Prostate gland (tissue), 2 donors: ENCODE measurements at places on chromosomes 5 and 9. TPM values are rescaled to one million over a fixed set of nuclear protein-coding genes. Genes with fewer than 3 reads are reported as not detected.

DNA sequence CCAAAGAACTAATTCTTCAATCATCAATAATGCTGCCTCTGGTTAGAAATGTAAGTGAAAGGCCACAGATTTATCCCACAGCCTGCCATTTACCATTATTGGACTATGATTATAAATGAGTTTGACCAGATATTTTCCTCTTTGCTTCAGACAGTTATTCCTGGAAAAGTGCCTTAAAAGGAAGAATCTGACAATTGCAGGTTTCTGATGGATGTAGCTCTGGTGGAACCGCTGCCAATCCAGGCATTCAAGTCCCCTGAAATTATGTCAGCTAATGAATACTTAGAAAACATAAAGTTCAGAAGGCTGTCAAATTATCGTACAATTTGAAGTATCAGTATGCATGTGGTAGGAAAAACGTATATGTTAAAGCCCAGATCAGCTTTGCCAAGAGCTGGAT is 78.2 kb upstream of the NR4A3 start:
- no peaks in the 10 kb centered on the region for H3K4me1 ChIP-seq
- H3K4me3 ChIP-seq, result no peak overlapping the region
- no peaks in the 10 kb centered on the region for H3K27me3 ChIP-seq
- no peak for DNase-seq
- no peaks in the 10 kb centered on the region for H3K36me3 ChIP-seq

GRCh38 chr5:78824831-78825281 is 160.3 kb downstream of the ARSB start:
- no peaks in the 10 kb centered on the region for H3K27me3 ChIP-seq
- H3K4me3 ChIP-seq, result no peak overlapping the region
- no peaks in the 10 kb centered on the region for H3K36me3 ChIP-seq
- no peaks in the 10 kb centered on the region for H3K4me1 ChIP-seq
- DNase-seq, result no peak

DNA sequence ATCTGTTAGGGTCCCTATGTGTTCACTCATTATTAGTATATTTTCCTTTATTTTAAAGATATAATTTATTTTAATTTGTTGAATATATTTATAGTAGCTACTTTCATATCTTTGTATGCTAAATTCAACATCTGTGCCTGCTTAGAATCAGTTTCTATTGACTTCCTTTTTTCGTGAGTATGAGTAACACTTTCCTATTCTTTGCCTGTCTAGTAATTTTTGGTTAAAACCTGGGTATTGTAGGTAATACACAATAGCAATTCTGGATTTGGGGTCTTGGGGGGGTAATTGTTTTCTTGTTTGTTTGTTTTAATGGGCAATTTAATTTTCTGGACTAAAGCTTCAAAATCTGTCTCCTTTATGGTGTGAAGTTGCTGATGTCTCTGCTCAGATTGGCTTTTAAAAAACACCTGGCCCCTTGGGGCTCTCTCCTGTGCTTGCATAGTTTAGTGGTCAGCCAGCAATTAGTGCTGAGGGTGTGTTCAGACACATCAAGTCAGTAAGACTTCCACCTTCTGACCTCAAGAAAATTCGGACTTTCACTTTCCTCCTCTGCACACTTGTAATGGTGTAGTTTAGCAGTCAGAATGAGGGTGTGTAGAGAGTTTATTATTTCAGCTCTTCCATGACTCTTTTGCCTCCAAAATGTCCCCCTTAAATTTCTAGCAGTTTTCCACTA is 124.4 kb upstream of the MAP1B start:
- no peaks in the 10 kb centered on the region for H3K4me1 ChIP-seq
- H3K27ac ChIP-seq, result no peak overlapping the region
- H3K36me3 ChIP-seq, result no peaks in the 10 kb centered on the region
- H3K4me3 ChIP-seq, result no peak overlapping the region

- no peaks in the 10 kb centered on the region for H3K27me3 ChIP-seq
- no peaks in the 10 kb centered on the region for H3K4me1 ChIP-seq
- DNase-seq, result no peak
- H3K36me3 ChIP-seq, result no peaks in the 10 kb centered on the region
These were observed 52.6 kb downstream of the ESM1 start for GRCh38 chr5:54932789-54933188.

DNA sequence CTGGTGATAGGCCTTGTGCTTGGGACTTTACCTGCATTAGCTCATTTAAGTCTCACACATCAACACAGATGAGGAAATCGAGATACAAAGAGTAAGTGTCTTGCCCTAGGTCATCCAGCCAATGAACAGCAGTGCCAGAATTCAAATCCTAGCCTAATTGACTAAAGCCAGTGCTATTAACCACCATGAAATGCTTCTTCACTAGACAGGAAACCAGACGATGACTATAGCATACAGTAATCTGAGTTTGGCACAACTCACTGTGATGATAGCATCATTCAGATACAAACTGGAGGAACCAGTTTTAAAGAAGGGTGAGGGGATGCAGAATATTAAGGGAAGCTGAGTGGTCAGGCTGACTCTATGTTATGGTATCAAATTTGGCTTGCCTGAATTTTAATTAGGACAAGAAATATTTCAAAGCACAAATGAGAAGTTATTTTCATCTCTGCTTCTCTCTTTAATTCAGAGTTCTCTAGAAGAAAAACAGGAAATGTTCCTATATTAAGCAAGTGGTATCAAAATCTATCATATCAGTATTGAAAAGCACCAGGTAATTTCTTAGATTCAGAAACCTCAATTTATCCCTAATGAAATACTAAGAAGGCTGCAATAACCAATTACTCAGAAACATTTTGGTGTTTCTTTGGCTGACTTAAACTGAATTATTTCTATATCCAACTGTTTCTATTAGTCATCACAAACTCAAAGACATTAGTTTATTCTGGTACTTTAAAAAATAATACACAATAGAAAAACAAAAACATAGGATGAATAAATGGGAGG is 147.0 kb upstream of the RASA1 start:
- H3K4me3 ChIP-seq, result no peak overlapping the region
- no peak for DNase-seq
- no peaks in the 10 kb centered on the region for H3K4me1 ChIP-seq
- no peaks in the 10 kb centered on the region for H3K27me3 ChIP-seq

DNA sequence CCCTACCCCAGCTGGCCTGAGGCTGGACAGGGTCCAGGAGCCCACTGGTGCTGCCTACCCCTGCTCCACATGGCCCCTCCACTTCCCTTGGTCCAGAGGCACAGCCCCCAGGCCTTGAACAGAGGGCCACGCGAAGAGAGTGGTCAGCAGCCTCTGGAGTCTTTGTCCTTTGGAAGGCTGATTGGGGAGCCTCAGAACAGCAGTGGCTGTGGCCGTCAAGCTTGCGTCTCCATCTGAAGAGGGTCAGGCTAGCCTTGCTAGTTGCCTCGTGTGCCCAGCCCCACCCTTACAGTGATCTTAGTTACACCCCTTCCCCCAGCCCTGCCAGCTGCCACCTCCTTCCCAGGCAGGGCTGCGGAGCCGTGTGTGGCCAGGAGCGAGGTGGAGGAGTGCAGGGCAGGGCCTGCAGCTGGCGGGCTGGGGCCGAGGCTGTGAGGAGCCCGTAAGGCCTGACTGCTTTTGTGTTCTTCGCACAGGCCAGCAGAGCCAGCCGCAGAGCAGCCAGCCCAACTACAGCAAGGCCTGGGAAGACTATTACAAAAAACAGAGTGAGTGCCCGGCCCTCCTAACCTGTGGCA is 30.1 kb upstream of the PRDM12 start:
- no peak for DNase-seq
- no peak overlapping the region for H3K4me3 ChIP-seq
- H3K27ac ChIP-seq, result no peak overlapping the region
- H3K4me1 ChIP-seq, result no peaks in the 10 kb centered on the region
- H3K36me3 ChIP-seq, result peaks cover 15% of the 10 kb centered on the region

- peaks cover 5% of the 10 kb centered on the region for H3K4me1 ChIP-seq
- no peak for DNase-seq
- H3K27me3 ChIP-seq, result no peaks in the 10 kb centered on the region
- H3K36me3 ChIP-seq, result no peaks in the 10 kb centered on the region
- no peak overlapping the region for H3K4me3 ChIP-seq
These were observed 3.2 kb downstream of the RNF208 start for GRCh38 chr9:137218754-137219271.

GRCh38 chr5:127840198-127840524 is 137.0 kb downstream of the CCDC192 start:
- no peak overlapping the region for H3K27ac ChIP-seq
- no peak for DNase-seq
- H3K27me3 ChIP-seq, result no peaks in the 10 kb centered on the region
- H3K4me1 ChIP-seq, result no peaks in the 10 kb centered on the region
- H3K36me3 ChIP-seq, result no peaks in the 10 kb centered on the region
- no peak overlapping the region for H3K4me3 ChIP-seq

DNA sequence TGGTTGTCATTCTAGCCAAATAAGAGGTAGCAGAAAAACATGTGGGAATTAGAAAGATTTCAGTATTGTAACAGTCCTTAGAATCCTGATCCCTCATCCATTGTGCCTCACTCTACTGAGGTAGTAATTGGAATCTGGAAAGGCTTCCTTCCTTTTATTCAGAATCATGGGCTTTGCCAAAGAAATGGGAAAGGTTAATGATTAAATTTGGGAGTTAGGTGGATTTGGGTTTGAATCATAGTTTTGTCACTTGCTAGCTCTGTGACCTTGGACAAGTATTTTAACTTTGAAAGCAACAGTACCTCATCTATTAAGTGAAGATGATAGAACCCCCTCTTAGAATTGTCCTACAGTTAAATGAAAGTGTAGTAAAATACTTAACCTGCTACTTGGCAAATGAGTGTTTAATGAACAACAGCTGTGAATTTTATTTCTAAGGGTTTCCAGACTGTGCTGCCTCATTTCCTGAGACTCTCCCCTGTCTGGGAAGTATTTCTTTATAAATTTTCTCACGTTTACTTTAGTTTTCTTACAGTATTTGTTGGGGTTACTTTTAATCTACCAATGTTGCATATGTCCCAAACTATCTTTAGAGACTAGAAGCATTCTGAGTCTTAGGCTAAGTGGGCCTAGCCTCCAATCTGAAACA is 11.7 kb downstream of the SPDL1 start:
- H3K27me3 ChIP-seq, result no peaks in the 10 kb centered on the region
- H3K36me3 ChIP-seq, result no peaks in the 10 kb centered on the region
- no peak overlapping the region for H3K4me3 ChIP-seq
- no peaks in the 10 kb centered on the region for H3K4me1 ChIP-seq
- DNase-seq, result no peak
- H3K27ac ChIP-seq, result no peak overlapping the region

DNA sequence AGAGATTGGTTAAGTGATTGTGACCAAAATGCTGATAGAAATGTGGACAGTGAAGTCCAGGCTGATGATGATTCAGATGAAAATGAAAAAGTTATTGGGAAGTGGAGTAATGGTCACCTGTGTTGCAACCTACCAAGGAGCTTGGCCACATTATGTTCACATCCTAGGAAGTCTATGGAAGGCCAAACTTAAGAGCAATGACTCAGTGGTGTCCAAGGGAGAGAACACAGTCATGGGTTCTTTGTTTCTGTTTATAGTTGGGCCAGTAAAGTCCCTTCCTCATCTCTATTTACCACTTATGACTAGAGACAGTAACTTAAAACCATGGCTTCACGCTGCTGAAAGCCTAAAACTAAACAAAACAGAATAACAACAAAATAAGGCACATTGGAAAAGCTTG is 555.3 kb upstream of the DAB2 start:
- H3K4me1 ChIP-seq, result no peaks in the 10 kb centered on the region
- no peaks in the 10 kb centered on the region for H3K27me3 ChIP-seq
- no peak for DNase-seq
- H3K4me3 ChIP-seq, result no peak overlapping the region

DNA sequence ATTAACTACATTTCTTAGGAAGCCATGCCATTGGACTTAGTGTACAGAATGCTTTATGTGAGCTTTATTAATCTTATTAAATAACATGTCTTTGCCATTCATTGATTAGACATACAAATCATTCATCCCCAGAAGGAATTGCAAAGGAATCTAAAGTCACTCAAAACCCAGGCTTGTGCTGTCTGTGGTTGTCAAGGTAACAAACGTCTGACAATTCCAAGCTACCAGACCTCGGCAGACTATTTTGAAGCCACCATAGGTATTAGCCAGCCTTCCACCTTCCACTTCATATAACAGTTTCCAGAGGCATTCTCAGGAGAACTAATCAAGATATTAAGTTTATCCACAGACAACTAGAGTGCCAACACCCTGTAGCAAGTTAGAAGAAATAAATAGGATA is 135.2 kb upstream of the TUSC1 start:
- H3K27me3 ChIP-seq, result no peaks in the 10 kb centered on the region
- DNase-seq, result no peak
- H3K36me3 ChIP-seq, result no peaks in the 10 kb centered on the region
- H3K4me1 ChIP-seq, result no peaks in the 10 kb centered on the region

DNA sequence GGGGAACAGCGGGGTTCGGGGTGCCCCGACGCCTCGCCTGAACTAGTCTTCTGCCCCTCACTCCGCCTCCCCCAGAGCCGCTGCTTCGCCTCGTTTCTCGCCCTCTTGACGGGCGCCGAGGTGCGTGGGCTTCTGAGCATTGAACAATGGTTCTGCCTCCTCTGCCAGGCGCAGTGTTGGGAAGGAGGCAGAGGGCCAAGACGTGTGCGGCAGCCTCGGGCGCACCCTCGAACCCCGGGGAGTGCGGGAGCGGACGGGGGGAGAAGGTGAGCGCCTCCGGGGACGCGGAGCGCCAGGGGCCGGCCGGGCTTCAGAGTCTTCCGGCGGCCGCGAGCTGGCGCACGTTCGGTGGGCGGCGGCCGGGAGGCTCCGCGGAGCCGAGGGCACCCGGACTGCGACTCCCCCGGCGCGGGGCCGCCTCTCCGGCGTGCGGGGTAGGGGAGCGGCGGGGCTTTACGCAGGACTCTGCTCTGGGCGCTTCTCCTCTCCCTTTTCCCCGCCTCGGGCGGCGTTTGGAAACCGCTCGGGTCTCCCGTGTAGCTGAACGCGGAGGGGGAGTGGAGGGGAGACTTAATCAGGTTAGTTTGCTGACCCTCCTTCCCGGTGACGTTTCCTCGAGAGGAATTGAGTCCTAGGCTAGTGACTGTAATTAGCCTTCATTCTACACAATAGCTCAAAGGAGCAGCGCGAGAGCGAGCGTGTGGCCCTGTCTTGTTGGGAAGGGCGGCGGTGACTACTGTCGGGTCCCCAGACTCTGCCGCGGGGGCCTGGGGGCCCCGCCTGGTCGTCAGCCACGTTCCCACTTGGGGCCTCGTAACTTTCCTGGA is 1.1 kb downstream of the VLDLR start:
- H3K27ac ChIP-seq, result peak overlapping the region; percentile 78
- peak overlapping the region; percentile 73 for H3K4me3 ChIP-seq
- no peaks in the 10 kb centered on the region for H3K27me3 ChIP-seq
- peak; percentile 10 for DNase-seq

DNA sequence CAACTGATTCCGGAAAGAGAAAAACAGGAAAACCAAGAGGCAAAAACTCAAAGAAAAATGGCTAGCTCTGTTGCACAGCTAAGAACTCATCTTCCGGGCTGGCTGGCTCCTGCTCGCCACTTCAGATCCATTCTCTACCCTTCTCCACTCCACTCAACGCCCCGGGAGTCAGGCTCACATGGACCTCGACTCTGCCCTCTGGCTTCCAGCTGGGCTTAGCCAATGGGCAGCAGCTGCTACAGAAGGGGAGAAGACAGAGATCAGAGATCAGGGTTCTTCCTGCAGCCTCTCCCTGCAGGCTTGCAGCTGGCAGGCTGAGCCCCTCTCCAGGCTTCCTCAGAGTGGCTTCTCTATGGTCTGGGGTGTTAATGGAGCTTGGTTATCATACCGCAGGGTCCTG is 187.5 kb downstream of the MED10 start:
- no peaks in the 10 kb centered on the region for H3K36me3 ChIP-seq
- DNase-seq, result no peak
- no peaks in the 10 kb centered on the region for H3K27me3 ChIP-seq

ACOT12 gene
- 1.0 TPM for total RNA-seq

GRCh38 chr5:56328753-56329560 is 95.8 kb upstream of the ANKRD55 start:
- DNase-seq, result no peak
- no peaks in the 10 kb centered on the region for H3K27me3 ChIP-seq
- H3K4me1 ChIP-seq, result no peaks in the 10 kb centered on the region
- no peak overlapping the region for H3K4me3 ChIP-seq
